ENCODE measurements at places on chromosomes 2 and 18. TPM values are rescaled to one million over a fixed set of nuclear protein-coding genes. Genes with fewer than 3 reads are reported as not detected.

The BOK gene
- 20.1 TPM for total RNA-seq

The TIA1 gene
- total RNA-seq: 69.9 TPM

The REG1B gene
- not detected for total RNA-seq

The FAM124B gene
- 0.38 TPM for total RNA-seq

The KIAA2012 gene
- under 0.01 TPM for total RNA-seq

The GALR1 gene
- total RNA-seq: not detected

The GKN1 gene
- total RNA-seq: not detected

The D2HGDH gene
- total RNA-seq: 13.8 TPM

The GPR75 gene
- 1.2 TPM for total RNA-seq

The EGR4 gene
- total RNA-seq: not detected

The AMER3 gene
- total RNA-seq: not detected

The STARD6 gene
- total RNA-seq: 0.28 TPM

The TMEM87B gene
- 53.0 TPM for total RNA-seq

The PLEKHH2 gene
- 11.6 TPM for total RNA-seq

The IL36G gene
- not detected for total RNA-seq

The CAPN13 gene
- under 0.01 TPM for total RNA-seq

The KCNK3 gene
- 0.38 TPM for total RNA-seq

The ALLC gene
- total RNA-seq: under 0.01 TPM

The CDH2 gene
- 166 TPM for total RNA-seq

The ANKRD44 gene
- 17.8 TPM for total RNA-seq

The STAMBP gene
- 25.7 TPM for total RNA-seq

The SCN3A gene
- total RNA-seq: 1.9 TPM

The C2orf81 gene
- total RNA-seq: 1.1 TPM

The METTL5 gene
- total RNA-seq: 35.2 TPM

The VWC2L gene
- not detected for total RNA-seq

The CD207 gene
- total RNA-seq: not detected

The ANO7 gene
- total RNA-seq: 0.85 TPM

The MSTN gene
- 0.56 TPM for total RNA-seq

The ABHD1 gene
- total RNA-seq: under 0.01 TPM

The MAP3K19 gene
- not detected for total RNA-seq

The SPAG16 gene
- 43.1 TPM for total RNA-seq

Data from regular cardiac myocyte (primary cell).